ENCODE measurements at places on chromosomes 1 and 21. TPM values are rescaled to one million over a fixed set of nuclear protein-coding genes. Genes with fewer than 3 reads are reported as not detected.
A peak's percentile ranks its signal among the peaks of the same experiment; 100 is the strongest.

The LCE2A gene
- total RNA-seq = not detected

The SPOCD1 gene
- not detected for total RNA-seq

The TRNP1 gene
- 8.1 TPM for total RNA-seq

The LCE1B gene
- total RNA-seq = not detected

The SPRR2F gene
- total RNA-seq = not detected

The PTPN14 gene
- total RNA-seq = 6.0 TPM

The SYT2 gene
- total RNA-seq = 13.2 TPM

The SASS6 gene
- total RNA-seq = 5.4 TPM

The SLC6A17 gene
- total RNA-seq = 11.5 TPM

The SLC45A3 gene
- total RNA-seq = 1.3 TPM

The DARS2 gene
- total RNA-seq = 12.2 TPM

The SYCP1 gene
- total RNA-seq = not detected

The PAPPA2 gene
- 5.4 TPM for total RNA-seq

The IGSF3 gene
- 75.4 TPM for total RNA-seq

DNA sequence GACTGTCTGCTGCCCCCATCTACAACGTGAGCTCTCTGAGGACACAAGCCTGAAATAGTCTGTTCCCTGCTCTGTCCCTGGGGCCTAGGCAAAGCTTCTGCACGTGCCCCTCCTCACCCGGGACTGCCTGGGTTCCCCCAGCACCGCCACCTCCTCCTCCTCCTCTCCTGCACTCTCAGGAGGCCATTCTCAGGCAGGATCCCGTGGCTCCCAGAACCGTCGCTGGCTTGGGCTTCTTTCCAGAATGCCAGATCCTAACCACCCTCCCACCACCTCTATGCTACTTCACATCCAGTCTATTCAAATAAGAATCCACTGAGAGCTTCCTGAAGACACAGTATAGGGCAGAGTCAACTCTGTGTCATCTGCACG is 11.2 kb downstream of the NPHP4 start:
- no peak for DNase-seq

- no peak for DNase-seq
These were observed 27.1 kb upstream of the MTF2 start for GRCh38 chr1:93051961-93052360.

GRCh38 chr1:50978852-50979781 is 9.1 kb downstream of the CDKN2C start:
- DNase-seq = no peak

GRCh38 chr1:222229672-222230312 is 318.1 kb downstream of the HHIPL2 start:
- no peak for DNase-seq

DNA sequence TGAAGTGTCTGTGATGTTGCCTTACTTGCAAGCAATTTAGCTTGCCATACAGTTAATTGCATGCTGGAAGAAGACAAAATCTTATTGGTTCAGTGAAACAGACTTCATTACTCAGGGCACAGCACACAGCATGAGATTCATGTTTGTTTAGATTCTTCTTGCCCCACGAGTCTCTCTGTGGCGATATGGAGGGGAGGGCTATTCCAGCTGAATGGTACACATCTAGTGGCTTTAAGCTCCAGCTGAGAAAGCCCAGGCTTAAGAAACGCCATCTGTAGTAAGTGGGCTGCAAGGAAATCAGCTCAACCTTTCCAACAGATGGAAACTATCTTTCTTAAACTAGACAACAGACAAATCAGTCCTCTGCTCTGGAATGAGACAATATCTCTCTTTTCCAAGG is 1022.0 kb downstream of the NCAM2 start:
- DNase-seq = no peak

- DNase-seq = no peak
These were observed 30.6 kb downstream of the ZC3H11B start for GRCh38 chr1:219582296-219582695.

DNA sequence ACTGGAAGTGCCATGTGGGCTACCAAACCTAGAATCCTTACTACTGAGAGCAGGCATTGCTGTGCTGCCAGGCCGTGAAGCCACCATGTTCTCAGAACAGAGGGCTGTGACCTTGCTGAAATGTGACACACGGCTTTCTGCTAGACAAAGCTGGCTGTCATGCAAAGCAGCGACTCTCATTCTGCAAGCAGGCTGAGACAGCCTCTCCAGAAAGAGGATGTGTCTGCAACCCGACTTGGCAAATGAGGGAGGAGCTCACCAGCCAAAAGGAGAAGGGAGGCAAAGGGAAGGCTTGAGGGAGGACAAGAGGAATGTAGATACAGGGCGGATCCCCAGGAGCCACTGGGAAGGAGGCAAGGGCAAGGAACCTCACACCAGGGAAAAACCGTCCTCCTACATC is 85.7 kb upstream of the KRTAP19-8 start:
- DNase-seq = no peak

DNA sequence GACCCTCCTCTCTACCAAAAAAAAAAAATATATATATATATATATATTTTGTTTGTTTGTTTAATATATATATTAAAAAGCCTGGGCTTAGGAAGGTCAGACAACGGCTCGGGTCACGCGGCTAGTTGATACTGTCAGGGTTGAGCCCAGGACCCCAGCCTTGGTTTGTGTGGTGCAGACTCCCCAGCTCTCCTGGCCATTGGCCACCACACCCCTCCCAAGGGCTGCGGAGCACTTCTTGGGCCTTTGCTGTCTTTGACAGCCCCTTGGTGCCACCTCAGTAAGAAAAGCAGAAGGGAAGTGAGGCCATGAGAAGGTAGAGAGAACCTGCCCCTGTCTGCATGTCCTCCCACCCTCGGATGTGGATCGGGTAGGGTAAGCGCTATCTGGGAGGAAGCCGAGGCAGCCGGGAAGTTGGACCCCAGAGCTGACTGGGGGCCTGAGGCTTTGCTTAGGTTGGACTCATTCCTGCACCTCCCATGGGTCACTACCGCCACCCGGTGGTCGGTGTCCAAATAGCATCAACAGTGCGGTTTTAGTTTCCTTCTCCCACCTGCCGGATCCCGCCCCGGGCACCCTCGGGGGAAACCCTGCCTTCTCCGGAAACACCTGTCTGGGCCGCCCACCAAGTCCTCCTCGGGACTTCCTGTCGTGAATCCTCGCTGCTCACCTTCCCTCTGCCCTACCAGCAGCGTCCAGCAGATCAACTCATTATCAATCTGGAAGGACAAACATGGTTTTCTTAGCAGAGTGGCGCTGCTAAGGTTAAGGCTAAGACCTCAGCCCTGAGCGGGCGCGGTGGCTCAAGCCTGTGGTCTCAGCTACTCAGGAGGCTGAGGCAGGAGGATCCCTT is 29.8 kb upstream of the GNPAT start:
- peak; percentile 77 for DNase-seq

- no peak for DNase-seq
These were observed 1863.5 kb downstream of the MRPL39 start for GRCh38 chr21:23743821-23744220.

DNA sequence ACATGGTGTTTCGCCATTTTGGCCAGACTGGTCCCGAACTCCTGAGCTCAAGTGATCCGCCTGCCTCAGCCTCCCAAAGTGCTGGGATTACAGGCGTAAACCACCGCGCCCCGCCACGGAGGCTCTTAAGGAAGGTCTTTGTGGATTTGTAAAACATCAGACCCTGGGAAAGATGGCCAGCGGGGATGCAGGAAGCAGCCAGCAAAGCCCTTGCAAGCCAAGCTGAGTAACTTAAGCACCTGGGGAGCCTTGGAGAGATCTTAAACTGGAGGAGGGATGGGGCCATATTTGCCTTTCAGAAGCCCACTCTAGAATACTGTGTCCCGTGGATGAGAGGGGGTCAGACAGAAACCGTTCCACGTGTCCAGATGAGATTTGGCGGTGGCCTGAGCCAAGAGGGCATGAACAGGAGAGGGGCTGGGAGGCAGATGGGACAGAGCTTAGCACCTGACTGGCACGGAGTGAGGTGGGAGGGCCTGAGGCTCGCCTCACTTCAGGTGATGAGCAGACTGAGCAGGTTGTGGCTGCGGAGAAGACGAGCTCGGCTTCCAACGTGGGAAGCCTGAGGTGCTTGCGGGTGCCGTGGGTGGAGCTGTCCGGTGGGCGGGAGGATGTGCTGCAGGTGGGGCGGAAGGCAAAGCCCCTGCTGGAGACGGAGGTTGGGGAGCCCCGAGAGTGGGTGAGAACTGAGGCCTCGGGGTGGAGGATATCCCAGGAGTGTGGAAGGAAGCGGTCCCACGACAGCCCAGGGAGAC is 11.7 kb downstream of the C1orf216 start:
- no peak for DNase-seq

DNA sequence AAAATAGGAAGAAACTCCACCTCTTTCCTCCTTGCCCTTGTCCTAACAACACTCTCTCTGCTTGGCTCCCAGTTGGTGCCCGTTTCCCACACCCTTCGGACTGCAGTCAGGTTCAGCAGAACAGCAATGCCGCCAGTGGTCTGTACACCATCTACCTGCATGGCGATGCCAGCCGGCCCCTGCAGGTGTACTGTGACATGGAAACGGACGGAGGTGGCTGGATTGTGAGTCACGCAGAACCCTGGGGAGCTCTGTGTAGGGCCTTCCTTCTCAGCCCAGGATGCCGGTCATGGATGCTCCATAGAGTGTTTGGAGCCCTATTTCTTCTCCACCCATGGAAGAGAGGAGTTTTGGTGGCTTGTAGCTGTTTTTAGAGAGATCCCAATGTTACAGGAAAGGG is 60.9 kb downstream of the TNN start:
- no peak for DNase-seq

GRCh38 chr1:154304664-154305337 is 16.1 kb upstream of the AQP10 start:
- no peak for DNase-seq

- DNase-seq = no peak
These were observed 20.1 kb downstream of the NPHP4 start for GRCh38 chr1:5972198-5972520.

- no peak for DNase-seq
These were observed 880 bp downstream of the ALPL start for GRCh38 chr1:21510113-21510493.

DNA sequence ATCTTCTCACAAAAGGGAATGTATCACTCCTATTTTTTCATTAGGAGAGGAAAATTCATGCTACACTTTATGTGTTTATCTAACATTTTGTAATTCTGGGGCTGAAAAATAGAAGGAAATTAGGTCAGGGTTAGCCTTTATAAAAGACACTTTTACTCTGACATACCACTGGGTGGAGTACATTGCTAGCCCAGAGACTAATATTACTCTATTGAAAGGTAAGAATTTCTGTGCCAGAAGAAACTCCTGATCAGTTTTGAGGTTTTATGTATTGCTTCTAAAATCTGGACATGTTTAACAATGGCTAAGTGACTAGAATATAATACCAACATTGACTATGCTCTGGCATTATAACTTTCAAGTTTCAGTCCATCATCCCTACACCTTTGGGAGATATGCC is 724.6 kb downstream of the USP25 start:
- peak; percentile 5 for DNase-seq

DNA sequence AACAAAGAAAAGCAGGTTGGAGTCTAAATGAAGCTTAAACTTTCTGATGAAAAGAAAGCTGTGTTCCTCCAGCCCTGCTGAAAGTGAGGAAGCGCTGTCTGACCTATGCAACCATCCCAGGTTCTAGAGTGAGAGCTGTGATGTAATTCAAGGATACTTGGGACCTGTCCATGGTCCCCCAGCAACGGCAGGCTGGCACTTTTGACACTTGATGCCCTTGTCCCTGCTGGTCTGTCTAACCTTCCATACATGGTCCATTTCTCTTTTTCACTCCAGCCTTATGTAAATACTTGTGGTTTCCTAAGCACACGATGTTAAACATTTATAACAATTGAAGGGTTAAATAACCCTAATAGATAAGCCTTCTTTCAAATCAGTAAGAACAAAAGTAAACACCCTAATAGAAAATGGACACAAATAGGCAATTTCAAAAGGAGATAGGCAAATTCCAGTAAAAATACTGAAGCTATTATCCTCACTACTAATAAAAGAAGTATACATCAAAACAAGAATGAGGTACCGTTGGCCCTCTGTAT is 17.7 kb upstream of the KDM4A start:
- DNase-seq = no peak

DNA sequence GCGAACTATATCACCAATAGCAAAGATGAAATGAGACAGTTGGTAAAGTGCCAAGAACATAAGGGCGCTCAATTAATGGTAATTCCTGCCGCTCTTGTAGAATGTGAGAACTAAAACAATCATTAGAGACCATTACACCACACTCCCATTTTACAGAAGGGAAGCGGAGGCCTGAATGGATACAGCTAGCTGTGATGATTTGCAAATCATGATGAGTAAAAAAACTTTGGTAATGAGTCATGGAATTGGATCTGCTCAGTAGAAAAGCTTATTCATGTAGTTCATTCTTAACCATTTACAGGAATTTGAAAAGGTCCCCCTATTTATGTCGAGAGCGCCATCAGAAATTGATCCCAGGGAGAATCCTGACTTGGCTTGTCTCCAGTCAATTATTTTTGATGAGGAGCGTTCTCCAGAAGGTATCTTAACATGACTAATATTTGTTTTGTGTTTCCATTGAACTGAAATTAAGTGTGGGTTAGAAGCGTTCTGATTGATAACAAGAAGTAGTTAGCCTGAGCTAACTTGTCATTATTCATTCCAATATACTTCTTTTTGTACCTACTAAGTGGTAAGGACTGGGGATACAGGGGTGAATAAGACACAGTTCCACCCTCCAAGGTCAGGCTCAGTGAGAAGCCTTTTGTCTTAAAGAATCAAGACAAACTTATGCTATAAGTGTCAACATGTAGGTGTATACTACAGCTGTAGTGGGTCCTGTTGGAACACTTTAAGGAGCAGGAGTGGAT is 812 bp downstream of the TTC4 start:
- DNase-seq = no peak

- DNase-seq = no peak
These were observed 108.0 kb downstream of the NRIP1 start for GRCh38 chr21:14956807-14957206.

- no peak for DNase-seq
These were observed 6.2 kb downstream of the AMPD2 start for GRCh38 chr1:109625601-109626560.

- DNase-seq = peak; percentile 5
These were observed 32.1 kb downstream of the HSD17B7 start for GRCh38 chr1:162822391-162823200.

DNA sequence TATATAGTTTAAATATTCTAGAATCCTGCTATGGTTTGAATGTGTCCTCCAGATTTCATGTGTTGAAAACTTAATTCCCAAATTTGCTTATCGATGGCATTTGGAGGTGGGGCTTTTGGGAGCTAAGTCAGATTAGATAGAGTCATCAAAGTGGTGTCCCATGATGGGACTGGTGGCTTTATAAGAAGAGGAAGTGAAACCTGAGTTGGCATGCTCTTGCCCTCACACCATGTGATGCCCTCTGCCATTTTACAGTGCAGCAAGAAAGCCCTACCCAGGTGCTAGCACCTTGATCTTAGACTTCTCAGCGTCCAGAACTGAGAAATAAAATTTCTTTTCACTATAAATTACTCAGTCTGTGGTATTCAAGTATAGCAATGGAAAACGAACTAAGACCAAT is 111.3 kb downstream of the TGFB2 start:
- no peak for DNase-seq

GRCh38 chr1:20124456-20125057 is 5.2 kb upstream of the PLA2G2D start:
- no peak for DNase-seq
